ENCODE measurements at places on chromosomes 4 and X.

GRCh38 chr4:79364061-79364460 lies 38.2 kb upstream of the NAA11 start:
- no peak for DNase-seq

- peak; percentile 20 for DNase-seq
Measured at GRCh38 chr4:139555705-139556070, 331 bp downstream of the SETD7 start.

- DNase-seq: no peak
Measured at GRCh38 chr4:139246166-139246565, 33.9 kb downstream of the MGARP start.

GRCh38 chrX:31185884-31186283 lies 114.0 kb upstream of the FTHL17 start:
- no peak for DNase-seq

GRCh38 chr4:26803211-26803861 lies 57.3 kb upstream of the STIM2 start:
- DNase-seq: no peak

- no peak for DNase-seq
Measured at GRCh38 chr4:60404027-60404426, 796.1 kb upstream of the ADGRL3 start.

DNA sequence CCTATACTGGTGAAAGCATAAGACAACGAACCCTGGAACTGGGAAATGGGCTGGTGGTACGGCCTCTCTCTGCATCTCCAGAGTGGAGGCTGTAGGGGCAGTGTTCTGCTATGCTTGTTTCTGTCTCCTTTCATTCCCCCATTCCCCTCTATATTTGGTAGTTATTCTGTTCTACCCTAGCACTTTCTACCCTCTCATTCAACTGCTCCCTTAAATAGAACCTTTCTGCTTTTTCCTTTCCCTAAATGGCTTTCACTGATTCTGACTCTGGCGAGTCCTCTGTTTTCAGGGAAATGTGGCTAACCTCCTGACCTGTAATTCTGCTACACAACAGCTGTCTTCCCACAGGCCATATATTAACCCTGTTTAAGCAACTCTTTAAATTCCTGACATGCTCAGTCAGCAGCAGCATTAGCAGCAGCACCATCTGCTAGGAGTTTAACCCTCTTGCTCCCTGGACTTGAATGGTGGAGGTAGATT lies 94.2 kb downstream of the CXCL13 start:
- DNase-seq: no peak

- DNase-seq: no peak
Measured at GRCh38 chr4:143354990-143355389, 18.3 kb downstream of the GAB1 start.

DNA sequence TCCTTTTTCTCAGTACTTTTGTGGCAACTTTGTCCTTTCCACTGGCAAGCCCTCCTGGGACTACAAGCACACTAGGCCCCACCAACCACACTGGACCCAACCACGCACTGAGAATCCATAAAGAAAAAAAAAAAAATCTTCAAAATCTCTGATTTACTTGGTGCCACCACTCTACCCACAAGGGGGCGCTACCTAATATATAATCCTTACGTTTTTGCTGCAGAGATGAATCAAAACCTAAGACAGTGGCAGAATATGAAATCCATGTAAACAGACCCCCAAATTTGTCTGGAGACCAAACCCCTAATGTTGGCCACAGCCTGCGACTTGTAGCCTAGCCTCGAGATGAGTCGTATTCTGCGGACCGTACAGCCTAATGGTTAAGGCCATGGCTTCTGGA lies 63.5 kb upstream of the ARHGAP36 start:
- no peak for DNase-seq

- DNase-seq: no peak
Measured at GRCh38 chr4:10090467-10091250, 25.9 kb downstream of the WDR1 start.

DNA sequence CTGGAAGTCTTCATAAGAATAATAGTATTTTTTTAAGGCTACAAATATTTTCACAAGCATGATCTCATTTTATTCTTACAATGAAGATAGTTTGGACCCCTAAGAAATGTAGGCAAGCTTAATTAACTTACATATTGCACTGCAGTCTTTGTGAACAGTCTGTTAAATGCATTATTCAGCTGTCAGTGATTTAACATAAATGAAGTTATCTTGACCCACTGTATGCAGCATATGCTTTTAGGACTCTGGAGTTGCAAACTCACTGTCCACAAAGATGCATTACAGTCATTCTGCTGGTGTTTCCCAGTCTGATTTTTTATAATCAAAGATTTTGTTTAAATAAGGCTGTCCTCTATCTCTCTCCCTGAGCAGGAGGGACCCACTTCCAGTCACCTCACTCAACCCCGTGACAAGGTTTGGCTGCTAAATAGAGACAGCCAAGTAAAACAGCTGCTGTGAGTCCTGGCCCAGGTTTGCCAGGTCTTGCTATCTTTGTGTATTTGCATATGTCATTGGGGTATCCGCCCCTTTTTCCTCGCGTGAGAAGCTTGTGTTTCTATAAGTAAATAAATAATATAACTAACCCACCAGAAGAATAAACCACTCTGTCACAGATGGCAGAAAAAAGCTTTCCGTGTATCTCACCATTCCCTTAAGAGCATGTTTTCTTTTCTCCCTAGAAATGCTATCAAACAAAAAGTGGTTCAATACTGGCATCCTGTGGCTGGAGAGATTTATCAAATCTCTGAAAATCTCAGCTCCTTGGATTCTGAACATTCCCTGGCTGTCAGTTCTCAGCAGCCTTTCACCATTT lies 67.0 kb downstream of the SLC7A11 start:
- DNase-seq: no peak

- no peak for DNase-seq
Measured at GRCh38 chr4:78517050-78517652, 34.4 kb upstream of the ANXA3 start.

DNA sequence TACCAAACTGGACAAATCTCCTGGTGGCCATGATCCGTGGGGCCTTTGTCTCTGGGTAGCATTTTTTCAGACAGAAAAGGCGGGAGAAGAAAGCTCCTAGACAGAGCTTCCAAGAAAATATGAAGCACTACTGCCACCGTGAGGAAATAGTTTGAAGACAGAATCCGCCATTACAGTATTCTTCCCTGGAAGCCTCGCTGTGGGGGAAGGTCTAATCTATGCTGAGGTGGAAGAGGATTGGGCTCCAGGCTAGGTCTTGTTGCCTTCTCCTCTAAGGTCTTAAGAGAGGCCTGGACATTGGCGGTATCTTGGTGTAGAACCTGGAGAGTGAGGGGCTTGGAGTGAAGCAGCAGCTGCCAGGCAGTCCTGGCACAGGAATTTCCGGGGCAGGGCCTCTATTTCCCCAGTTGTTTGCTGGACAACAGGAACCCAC lies 218.9 kb downstream of the OR13H1 start:
- peak; percentile 39 for DNase-seq

GRCh38 chr4:73621357-73621756 lies 1.1 kb upstream of the RASSF6 start:
- DNase-seq: no peak

- DNase-seq: no peak
Measured at GRCh38 chr4:26145212-26145611, 175.6 kb upstream of the RBPJ start.

DNA sequence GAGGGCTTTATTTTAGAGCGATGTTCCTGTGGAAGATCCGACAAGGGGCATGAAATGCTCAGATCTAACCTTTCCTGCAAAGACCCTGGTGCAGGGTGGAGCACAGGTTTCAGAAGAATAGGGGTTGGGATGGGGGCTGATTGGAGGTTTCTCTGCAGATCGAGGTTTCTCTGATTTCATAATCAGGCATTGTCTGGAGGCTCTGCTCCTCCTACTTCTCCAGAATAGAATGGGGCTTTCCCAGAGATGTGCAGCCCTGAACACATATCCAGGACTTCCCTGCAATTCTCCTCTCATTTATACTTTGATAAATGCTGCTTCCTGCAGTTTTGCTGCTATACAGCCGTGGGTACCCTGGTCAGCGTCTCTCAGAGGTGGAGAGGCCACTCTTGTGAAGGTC lies 397.6 kb upstream of the BOD1L1 start:
- no peak for DNase-seq

DNA sequence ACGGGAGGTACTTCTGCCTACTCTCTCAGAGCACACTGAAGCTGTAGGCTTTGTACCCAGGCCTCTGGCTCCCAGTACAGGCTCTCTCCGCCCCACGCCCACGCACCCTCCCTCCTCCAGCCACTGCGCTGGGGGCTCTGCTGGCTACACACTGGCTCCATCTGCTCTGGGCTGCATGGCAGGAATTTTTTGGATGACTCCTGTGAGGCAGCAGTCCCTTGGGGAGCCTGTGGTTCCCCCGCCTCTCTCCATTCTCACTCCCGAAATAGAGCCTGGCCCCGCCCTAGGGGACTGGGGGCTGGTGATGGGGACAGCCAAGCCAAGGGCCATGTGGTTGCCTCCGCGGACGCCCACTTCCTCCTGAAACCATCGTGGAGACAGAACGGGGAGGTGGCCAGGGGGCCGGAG lies 58.1 kb upstream of the ADRA2C start:
- no peak for DNase-seq

DNA sequence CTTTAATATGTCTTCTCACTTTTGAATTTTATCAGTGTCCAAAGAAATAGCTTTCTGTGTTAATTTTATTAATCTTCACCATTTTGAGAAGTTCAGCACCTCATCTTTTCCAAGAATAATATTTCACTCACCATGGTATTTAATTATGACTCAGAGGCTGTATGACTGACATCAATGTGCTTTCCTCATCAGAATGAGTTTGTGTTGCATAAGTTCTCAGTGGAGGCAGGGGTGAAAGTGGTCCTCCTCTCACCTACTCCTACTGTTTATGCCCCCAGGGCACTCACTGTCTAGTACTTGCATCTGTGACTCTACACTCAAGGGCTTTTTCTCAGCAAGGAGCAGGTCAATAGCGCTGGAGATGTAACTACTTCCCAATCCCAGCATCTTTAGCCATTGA lies 905.3 kb upstream of the INTU start:
- no peak for DNase-seq

GRCh38 chr4:145808021-145808650 lies 128.2 kb downstream of the C4orf51 start:
- no peak for DNase-seq

DNA sequence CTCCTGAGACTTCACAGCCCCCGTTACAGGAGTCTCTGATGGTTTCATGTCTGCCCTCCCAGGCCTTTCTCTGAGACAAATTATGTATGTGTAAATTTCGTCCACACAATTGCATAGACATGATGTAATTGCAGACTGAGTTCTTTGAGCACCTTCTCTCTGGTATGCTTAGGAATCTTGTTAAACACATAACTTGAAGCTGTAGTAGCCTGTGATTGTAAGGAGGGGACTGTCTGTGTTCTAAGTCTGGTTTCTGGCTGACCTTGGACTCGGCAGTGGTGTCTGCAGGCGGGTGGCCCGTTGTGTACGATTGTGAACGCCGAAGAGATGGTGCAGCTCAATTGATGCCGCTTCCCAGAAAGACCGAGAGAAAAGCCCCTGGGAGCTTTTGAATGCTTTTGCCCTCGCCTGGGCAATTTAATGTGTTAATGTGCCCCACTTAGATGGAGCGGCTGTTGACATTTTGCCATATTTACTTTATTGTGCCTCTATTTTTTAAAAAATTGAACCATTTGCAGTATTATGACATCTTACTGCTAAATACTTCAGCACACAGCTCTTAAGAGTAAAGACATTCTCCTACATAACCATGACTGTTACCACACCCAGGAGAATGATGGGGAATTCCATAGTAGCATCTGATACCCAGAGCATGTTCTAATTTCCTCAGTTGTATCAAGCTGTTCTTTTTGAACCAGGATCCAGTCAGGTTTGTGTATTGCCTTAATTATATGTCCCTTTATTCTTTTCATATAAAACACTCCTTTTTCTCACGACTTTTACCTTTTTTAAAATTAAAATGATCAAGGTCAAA lies 58.4 kb upstream of the TADA2B start:
- no peak for DNase-seq

DNA sequence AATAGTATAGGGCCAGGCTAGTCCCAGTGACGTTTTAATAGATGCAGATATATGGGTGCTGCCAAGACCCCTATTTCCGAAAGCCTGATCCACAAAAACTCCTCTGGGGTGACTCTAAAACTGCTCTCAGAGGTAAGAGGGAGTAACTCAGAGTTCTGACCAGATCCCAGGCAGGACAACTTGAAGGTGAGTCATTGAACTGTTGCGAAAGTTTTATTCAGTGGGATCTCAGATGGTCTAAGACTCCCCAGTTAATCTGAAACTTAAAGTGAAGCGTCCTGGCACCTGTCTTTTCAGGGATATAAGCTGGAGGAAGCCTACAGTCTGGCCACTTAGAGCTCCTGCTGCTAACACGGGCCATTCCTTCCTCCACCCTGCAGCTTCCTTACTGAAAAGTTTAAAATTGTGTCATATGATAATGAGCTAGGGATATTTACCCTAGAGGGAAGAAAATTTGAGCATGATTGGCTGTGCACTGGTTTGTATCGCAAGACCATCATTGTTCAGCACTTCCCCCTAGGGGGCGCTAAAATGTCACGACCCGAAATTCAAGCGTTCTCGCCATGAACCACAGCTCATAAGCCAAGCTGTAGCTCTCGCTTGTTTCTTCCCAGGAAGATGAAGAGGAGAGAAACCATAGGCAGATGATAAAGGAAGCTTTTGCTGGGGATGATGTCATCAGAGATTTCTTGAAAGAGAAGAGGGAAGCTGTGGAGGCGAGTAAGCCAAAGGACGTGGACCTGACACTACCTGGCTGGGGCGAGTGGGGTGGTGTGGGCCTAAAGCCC lies 19.5 kb downstream of the UTP14A start:
- DNase-seq: peak; percentile 66

- no peak for DNase-seq
Measured at GRCh38 chr4:100913685-100914084, 395.9 kb upstream of the EMCN start.

DNA sequence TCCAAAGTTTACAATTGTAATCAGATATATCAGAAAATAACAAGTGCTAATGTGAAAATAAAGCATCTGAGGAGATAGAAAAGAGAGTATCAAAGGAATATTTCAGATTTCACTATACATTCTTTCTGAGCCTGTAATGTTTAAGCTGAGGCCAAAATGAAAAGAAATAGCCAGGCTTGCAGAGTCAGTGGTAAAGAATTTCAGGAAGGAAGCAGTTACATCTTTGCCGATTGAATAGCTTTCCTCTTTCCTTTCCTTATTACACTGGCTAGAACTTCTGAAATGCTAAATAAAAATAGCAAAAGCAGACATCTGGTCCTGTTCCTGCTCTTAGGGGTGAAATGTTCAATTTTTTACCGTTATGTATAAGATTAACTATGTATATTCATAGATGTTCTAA lies 1441.6 kb upstream of the PCDH7 start:
- no peak for DNase-seq

DNA sequence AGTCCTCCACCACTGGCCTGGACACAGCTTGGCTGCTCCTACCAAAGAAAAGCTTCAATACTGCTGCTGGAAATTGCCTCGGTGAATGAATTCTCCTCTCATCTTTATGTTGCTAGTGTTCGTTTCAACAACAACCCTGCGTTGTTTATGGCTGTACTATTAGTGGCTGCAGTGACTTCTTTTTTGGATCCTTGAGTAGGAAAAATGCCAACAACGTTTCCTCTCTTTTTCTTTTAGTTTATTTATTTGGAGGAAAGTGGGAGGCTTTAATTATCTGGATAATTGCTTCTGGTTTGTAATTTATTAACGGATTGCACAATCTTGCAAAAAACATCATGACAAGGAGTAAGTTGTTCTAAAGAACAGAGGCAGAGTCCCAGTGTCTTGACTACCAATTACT lies 464.1 kb upstream of the TRAM1L1 start:
- DNase-seq: no peak

GRCh38 chr4:76579596-76580375 lies 144.8 kb downstream of the SHROOM3 start:
- DNase-seq: no peak
